ENCODE measurements at places on chromosomes 4 and X.

GRCh38 chr4:185086053-185086452, 57.0 kb upstream of the SLC25A4 start:
- DNase-seq, result peak; percentile 39

DNA sequence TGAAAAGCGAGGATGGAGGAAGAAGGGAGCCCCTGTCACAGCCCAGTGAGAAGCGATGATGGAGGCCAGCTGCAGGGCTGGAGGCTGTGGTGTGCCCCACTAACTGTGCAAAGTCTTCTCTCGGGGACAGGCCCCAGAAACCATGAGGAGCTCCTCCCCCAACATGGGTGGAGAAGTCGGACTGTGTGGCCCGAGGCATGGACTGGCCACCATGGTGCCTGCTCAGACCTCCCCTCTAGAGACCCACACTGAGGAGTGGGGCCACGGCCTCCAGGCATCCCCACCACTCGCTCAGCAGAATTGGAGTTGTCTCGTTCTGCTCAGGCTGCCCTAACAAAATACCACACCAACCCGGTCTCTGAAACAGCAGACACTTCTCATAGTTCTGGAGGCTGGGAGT, 12.2 kb upstream of the PDE6B start:
- DNase-seq, result no peak

GRCh38 chrX:33001107-33001506, 210.2 kb downstream of the DMD start:
- DNase-seq, result no peak

DNA sequence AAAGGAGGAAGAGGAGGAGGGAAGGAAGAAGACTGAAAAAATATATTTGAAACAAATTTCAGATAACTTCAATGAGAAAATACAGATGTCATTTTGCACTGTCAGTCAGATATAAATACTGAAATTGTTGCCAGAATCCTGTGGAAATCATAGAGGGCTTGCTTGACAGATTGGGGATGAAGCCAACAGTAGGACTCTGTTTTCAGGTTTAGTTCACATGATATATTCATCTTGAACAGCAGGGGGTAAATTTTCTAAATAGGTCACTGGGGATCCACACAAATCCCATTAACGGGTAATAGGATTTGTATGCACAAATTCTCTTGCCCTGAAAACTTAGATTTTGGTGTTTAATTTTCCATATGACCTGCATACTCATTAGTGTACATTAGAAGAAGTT, 103.3 kb upstream of the PCDH18 start:
- DNase-seq, result no peak

DNA sequence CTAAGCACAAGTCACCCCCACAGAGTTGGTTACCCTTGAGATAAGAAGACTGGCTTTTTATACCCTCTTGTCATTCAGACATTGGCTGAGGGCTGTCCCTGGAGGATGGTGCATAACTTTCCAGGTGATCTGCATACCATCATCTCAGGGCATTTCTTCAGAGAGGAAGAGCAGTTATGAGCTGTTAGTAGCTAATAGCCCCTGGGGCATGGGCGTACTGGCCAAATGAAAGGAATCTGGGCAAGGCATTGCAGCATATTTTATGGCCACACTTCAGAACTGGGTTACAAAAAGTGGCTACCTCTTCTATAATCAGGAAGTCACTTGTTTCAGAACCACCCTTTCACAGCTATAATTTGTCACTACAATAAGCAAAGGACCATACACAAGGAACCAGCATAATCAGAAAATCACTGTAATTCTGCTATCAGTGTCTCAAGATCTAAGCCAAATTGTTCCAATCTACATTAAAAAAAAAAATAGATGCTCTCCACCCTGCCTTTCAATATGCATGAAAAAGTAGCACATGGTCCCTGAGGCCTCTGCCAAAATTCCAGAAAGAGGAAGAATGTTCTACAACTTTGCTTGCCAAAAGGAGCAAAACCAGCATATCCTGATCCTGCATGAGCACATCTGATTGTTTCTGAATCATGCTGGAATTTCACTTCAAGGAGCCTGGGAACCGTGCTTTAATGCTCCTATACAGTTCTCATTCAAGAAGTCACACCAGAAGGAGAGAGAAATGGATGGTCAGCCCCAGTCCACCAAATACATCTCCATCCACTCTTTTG, 92.0 kb downstream of the TMEM144 start:
- no peak for DNase-seq

GRCh38 chr4:139054791-139055505, 39.4 kb downstream of the NOCT start:
- DNase-seq, result no peak

DNA sequence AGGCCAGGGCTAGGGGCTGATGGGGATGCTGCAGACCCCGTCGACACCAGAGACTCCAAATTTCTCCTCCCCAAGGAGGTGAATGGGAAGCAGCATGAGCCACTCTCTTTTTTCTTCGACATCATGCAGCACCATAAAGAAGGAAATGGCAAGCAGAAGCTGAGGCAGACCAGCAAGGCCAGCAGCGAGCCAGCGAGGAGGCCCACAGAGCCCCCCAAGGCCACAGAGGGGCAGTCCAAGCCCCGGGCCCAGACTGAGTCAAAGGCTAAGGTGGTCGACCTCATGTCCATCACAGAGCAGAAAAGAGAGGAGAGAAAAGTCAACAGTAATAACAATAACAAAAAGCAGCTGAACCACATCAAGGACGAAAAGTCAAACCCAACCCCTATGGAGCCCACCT, 56.1 kb downstream of the TNIP2 start:
- DNase-seq, result no peak

DNA sequence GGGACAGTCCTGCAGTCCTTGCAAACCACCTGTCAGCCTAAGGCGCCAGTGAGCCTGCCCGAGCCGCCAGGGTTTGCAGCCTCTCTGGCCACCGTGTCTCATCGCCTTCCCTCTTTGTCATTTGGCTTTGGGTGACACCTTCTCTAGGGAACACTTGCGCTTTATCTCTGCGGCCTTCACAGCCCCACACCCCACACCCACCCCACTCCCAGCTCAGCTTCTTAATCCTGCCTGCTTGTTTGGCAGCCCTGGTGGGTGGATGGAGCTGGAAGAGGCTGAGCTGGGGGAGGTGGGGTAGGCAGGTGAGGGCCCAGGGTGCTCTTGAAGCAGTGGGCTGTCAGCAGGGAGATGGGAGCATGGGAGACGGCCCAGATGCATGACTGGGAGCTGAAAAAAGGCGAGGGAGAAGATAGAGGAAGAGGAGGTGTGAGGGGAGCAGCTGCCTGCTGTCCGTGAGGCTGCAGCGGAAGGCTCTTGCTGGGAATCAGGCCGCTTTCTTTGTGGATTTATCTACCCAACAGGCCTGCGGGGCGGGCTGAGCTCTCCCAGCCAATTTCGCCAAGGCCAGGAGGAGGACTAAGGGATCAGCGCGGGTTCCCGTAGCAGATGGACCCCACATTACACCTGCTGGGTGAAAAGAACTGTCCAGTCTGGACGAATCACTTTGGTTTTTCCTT, 97.5 kb upstream of the STOX2 start:
- DNase-seq, result no peak

DNA sequence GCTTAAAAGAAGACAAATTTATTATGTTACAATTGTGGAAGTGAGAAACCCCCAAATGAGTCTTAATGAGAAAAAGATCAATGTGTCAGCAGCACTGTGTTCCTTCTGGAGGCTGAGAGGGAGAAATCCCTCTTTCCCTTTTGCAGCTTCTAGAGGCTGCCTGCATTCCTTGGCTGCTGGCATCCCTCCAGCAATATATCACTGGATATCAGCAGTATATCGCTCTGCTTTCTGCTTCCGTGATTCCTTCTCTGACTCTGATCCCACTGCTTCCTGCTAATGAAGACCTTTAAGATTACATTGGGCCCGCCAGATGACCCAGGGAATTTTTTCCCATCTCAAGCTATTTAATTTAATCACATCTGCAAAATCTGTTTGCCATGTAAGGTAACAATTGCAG, 1008.0 kb downstream of the RAPGEF2 start:
- DNase-seq, result no peak

DNA sequence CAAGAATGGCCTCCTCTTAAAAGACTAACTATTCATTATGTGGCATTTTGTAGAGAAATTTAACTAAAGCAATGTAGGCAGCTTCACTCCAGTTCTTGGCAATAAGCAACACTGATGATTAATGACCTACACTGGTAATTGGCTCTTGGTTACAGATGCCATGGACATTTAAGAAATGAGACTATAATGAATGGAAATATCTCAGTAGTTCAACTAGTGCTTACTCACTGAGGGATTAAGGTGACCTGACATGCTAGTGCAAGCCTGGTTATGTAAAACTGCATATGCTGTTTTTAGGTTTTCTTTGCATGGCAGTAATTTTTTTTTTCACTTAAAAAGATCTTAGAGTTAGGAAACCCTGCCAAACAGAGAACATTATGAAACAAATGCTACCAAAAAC, 152.7 kb upstream of the AADAT start:
- no peak for DNase-seq

GRCh38 chr4:183253451-183253850, 66.6 kb downstream of the CLDN22 start:
- DNase-seq, result no peak

GRCh38 chrX:130543603-130544325, 142.0 kb downstream of the RBMX2 start:
- DNase-seq, result no peak

- DNase-seq, result no peak
Observed at GRCh38 chr4:99593781-99594641, 19.4 kb downstream of the MTTP start.

DNA sequence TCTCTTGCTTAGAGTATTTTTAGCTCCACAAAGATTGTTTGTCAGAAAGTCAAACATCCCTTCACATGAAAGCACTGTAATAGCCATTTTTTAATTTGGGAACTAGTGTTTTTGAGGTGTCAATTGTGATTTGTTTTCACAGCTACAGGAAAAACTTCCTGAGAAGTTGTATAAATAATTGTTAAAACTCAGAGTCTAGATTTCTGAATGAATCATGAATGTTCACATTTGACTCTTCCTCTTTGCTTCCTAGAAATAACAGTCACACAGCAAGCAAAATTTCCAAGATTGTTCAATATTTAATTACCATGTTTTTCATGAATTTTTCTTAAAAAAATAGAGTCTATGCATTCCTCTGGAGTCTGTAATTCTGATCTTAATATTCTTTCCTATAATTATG, 156.9 kb upstream of the SLC7A11 start:
- DNase-seq, result no peak
